ENCODE measurements at places on chromosomes 5 and 9. TPM values are rescaled to one million over a fixed set of nuclear protein-coding genes. Genes with fewer than 3 reads are reported as not detected.

SPOCK1 gene
- 174 TPM for total RNA-seq

COL23A1 gene
- not detected for total RNA-seq

ADAMTS16 gene
- total RNA-seq, result not detected

ANGPTL2 gene
- 47.5 TPM for total RNA-seq

CERCAM gene
- 109 TPM for total RNA-seq

GRCh38 chr5:155897761-155898160, 429.2 kb upstream of the SGCD start:
- no peak for DNase-seq

- DNase-seq, result peak; percentile 86
Observed at GRCh38 chr9:111715471-111715870, 54.1 kb downstream of the GNG10 start.

DNA sequence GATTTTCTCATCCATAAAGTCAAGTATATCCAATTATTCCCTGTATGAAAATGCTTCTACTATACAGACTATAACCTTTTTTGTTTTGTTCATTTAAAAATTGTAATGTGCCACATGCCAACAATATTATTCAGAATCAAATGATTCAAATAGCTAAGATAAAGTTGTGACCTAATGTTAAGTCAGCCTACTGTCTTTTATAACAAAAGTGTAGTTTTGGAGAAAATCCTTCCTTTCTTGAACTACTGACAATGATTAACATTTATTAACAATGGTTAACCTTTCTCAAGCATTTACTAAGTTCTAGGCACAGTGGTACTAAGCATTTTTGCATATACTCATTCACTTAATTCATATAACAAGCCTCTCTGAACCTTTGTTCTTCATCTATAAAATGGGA, 25.0 kb downstream of the CSF2 start:
- DNase-seq, result peak; percentile 48

GRCh38 chr5:146042628-146043279, 62.6 kb downstream of the PLAC8L1 start:
- DNase-seq, result peak; percentile 78

- DNase-seq, result peak; percentile 18
Observed at GRCh38 chr5:41636605-41637004, 126.2 kb upstream of the PLCXD3 start.

DNA sequence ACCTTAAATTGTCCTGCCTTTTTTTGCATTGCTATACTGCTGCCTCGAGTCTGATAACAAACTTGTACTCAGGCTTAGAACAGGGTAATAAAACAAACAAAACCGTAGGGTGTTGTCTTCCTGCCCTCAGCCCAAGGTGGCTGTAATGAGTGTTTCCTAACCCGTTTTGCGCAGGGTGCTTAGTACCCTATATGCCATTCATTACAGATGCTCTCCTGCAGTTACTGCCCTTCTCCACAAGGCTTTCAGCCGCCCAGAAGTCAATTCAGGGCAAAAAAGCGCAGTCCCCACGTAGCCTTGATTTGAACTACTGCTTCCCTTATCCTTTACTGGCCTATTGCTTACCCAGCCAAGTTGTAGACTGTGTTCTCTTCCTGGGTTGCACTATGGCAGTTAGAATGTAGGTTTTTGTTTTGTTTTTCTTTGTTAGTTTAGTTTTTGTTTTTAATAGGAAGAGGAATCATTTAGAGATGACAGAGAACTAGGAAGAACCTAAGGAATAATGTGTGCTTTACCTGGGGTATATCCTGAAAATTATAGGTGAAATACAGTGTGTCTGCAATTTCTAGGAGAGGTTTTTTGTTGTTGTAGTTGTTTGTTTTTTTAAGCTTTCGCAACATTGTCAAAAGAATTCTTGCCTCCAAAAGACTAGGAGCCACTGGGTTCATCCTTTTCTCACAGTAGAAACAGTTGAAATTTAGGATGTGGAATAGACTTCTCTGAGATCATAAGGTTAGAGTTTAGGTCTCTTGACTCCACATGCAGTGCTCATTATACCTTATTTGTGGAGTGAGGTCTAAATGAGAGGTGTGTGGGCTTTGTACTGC, 1.3 kb downstream of the HMGXB3 start:
- DNase-seq, result peak; percentile 83

DNA sequence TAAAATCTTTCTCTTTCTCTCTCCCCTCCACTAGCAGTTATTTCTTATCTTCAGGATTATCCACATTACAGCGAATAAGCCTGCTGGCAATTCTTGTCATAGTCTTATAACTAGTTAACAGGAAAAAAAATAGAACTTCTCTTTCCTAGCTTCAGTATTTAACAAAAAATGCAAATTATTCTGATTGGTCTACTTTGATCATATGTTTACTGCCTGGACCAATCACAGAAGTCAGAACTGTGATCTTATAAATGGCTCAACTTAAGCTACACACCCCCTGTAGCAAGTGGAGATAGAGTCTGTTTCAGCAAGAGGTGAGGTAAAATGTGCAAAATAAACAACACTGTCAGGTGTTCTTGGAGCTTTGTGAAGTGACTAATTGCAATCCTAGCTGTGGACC, 389.4 kb upstream of the TUSC1 start:
- no peak for DNase-seq

DNA sequence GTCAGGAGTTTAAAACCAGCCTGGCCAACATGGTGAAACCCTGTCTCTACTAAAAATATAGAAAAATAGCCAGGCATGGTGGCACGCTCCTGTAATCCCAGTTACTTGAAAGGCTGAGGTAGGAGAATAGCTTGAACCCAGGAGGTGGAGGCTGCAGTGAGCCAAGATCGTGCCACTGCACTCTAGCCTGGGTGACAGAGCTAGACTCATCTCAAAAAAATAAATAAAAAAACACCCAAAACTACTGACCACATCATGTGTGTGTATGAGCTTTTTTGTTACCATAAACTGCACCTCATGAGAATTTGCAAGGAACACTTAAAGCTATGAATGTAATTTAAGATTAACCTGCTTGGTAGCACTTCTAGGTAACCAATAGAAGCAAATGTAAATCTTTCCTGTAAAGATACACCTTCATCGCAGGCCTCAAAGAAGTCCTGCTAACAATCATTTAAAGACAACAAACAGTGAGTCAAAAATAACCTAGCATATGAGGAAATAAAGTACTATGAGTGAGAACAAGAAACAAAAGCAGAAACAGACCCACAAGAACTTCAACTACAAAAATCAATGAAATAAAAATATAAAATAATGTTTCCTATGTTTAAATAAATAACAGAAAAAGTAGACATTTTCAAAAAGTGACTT, 13.0 kb downstream of the SLC38A9 start:
- no peak for DNase-seq

DNA sequence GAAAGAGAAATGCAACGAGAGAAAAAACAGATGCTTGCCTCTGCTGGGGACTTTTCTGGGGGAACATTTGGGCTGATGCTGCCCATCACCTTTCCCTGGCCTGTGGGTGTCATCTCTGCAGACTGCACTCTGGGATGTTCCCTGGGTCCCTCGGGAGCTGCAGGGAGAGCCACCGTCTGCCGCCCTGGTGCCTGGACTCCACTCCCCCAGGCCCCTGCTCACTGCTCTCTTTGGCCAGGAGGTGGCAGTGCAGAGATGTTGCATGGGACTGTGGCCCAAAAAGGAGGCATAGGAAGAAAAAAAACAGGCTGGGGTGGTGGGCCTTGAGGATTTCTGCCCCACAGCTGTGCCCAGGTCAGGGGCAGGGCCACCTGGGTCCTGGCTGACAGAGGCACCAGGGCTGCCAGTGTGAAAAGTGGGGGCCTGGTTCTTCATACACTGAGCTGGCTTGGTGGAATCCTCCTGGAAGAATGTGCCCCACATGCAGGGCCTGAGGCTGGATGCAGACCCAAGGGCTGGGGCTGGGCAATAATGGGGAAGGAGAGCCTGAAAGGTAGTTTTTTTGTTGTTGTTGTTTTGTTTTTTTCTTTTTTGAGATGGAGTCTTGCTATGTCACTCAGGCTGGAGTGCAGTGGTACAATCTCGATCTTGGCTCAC, 353.6 kb downstream of the SLIT3 start:
- DNase-seq, result peak; percentile 38

GRCh38 chr5:143004361-143005145, 234.4 kb downstream of the ARHGAP26 start:
- no peak for DNase-seq

DNA sequence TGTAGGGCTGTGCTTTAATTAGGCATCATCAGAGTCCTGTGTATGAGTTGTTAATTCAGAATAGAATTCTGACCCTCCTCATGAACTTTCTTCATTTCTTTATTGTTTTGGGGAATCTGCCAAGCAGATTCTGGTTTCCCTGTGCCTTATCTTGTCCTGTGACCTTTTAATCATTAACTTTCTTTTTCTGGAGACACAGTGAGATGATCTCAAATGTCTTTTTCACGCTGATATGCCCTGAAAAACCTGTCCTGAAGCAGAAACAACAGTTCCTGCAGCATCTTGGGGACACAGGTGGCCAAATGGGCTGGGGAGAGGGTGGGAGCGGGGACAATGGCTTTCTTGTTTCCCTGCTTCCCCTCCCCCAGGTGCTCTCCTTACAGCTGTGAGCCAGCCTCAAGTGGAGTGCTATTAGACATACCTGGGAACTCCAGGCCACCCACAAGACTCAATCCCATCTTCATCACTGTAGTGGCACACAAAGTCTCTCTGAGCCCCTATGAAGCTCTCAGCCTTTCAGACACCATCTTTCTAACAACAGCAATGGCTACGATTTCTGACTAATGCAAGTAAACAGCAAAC, 213.8 kb downstream of the ATP10B start:
- DNase-seq, result no peak

GRCh38 chr5:133850811-133851210, 117.6 kb downstream of the C5orf15 start:
- DNase-seq, result no peak

GRCh38 chr5:158056130-158056825, 197.3 kb upstream of the CLINT1 start:
- DNase-seq, result peak; percentile 15

- DNase-seq, result no peak
Observed at GRCh38 chr5:81226949-81227348, 6.2 kb upstream of the CKMT2 start.

GRCh38 chr9:88673886-88674285, 138.9 kb downstream of the NXNL2 start:
- no peak for DNase-seq

DNA sequence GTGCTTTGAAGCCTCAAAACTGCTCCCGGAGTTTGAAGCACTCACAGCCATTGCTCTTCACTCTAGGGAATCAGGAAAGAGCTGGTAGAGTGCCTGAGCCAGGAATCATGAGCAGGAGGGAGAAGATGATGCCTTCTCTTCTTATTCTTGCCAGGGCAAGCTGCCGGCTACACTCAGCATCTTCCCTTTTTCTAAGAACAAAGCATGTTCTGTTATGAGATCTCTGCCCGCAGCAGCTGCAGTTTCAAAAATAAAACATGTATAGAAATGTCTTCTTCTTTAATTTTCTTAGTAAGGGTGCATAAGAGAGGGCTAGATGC, 57.9 kb upstream of the RICTOR start:
- DNase-seq, result no peak

GRCh38 chr9:81559709-81560108, 129.6 kb downstream of the TLE1 start:
- DNase-seq, result peak; percentile 90

- DNase-seq, result no peak
Observed at GRCh38 chr5:38202741-38203140, 55.6 kb upstream of the EGFLAM start.

- DNase-seq, result no peak
Observed at GRCh38 chr5:80389580-80389979, 18.3 kb upstream of the ZFYVE16 start.

DNA sequence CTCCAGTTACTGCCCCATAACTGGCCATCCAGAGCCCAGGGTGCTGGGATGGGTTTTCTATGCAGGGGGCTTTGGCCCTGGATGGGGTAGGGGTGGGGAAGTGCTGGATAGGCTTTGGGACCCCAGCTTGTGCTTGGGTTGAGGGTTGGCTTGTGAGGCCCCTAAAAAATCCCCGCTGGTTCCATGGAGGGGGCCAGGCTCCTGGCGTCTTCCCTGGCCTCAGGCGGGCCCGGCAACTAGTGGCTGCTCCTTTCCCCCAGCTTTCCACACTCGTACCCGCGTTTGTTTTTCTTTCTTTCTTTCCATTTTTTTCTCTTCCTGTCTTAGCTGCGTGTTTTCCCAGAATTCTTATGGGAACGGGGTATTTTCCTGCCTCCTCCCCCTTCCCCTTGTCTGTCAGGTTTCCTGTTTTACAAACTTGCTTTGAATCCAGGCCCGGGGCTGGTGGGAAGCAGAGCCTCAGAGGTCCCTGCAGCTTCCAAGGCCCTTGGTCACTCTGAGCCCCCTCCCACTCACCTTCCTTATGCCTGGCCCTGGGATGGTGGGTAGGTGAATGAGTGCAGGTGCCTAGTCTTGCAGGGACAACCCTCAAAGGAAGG, 40.2 kb downstream of the RGS3 start:
- DNase-seq, result no peak

- no peak for DNase-seq
Observed at GRCh38 chr9:117014061-117014460, 327.0 kb downstream of the TRIM32 start.
